ENCODE measurements at places on chromosomes 5 and 9.
A peak's percentile ranks its signal among the peaks of the same experiment; 100 is the strongest.

DNA sequence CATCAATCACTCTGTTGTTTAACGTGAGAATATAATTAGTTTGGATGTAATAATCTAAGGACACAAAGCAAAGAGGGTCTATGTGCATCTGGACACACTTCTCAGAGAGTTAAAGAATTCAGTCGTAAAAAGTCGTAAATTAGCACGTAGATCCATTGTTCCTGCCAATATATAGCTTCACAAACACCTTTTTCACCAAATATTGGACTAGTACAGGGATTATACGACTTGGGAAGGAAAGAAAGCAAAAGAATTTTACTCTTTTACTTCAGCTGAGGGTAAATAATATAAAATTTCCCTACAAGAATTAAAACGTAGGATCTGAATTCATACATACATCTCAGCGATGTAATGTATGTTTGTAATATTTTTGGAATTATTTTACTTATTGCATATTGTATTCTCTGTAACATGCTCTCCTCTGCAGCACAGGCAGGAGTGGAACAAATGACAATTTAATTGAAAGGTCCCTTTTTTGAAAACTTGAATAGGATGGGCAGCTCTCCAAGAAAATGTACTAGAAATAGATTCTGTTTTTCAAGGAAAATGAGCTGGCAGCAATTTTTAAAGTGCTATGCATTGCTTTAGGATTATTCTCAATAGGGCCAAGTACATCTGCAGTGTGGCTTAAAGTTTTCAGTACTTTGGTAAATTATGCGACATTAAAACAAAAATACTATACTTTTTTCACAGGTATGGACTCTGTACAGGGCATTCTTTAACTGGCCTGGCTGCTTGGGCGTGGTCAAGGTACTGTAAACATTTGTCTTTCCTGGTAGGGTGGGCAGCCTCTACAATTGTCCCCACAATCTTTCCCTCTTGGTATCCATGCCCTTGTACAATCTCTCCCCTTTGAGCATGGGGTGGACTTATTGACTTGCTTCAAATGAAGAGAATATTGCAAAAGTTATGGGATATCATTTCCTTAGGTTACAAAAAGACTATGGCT lies 39.7 kb upstream of the HSD17B4 start:
- DNase-seq, result no peak

GRCh38 chr5:135133181-135133580 lies 99.2 kb upstream of the PITX1 start:
- no peak for DNase-seq

DNA sequence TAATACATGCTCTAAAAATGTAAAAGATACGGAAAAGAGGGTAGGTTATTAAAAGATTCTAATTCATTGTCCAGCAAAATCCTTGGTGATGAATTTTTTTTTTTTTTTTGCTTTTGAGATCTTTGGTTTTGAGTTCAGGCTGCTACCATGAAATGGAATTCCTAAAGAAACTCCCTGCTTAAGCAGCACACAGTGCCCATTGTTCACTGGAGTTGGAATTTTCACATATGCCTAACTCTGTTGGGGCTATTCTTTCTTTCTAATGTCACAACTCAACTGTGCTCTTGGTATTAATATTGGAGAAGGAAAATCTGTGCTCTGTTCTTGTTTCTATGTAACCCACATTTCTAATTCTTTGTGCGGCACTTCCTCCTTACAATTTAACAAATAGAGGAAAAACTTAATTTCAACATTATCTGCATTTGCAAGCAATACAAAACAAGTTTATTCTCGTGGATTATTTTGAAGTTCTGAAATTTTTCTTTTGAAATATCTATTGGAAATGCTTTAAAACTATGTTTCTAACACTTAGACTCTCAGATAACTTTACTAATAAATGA lies 21.6 kb downstream of the MATR3 start:
- DNase-seq, result no peak

DNA sequence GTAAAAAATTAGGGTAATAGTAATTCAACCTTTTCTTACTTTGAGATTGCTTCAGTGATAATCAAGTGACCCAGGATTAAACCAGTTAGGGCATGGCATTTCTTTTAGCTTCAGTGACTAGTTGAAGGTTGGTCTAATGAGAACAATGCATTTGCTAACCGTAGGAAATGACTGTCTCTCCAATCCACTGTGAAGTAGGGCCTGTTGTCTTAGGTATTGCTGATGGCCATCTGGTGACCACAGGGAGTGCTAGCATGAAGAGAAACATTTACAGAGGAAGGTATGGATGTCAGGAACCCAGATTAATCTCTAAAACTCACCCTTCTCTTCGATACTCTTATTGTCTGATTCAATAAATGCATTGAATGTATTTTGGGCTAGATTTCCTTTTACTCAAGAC lies 535.9 kb upstream of the SEMA6A start:
- DNase-seq, result no peak

DNA sequence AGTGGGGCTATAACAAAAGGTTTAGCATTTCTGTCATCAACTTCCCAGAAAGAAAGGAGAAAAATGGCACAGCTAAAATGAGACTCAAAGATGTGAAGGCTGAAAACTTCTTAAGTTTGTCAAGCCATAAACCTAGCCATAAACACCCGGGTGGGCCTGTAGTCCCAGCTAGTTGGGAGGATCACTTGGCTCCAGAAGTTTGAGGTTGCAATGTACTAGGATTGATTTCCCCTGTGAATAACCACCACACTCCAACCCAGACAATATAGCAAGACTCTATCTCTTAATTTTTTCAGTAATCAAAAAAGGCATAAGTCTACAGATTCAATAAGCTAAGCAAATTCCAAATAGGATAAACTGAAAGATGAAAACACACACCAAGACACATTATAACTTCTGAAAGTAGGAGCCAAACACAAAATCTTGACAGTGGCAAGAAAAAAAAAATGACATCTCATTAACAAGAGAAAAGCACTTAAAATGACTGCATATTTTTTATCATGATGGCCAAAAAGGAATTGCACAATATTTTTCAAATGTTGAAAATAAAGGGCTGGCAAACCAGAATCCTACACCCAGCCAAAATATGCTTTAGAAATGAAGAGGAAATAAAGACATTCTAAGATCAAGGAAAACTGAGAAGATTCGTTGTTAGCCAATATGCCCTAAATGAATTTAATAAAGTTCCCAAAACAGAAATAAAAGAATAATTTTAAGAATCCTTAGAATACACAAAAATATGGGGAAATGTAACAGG lies 308.4 kb downstream of the BRINP1 start:
- no peak for DNase-seq

- DNase-seq, result no peak
Measured at GRCh38 chr5:175842506-175842905, 28.9 kb upstream of the CPLX2 start.

- no peak for DNase-seq
Measured at GRCh38 chr5:156883316-156883875, 33.3 kb downstream of the PPP1R2B start.

- no peak for DNase-seq
Measured at GRCh38 chr5:38870595-38870994, 24.8 kb downstream of the OSMR start.

GRCh38 chr5:110063640-110064602 lies 374.2 kb downstream of the MAN2A1 start:
- DNase-seq, result no peak

DNA sequence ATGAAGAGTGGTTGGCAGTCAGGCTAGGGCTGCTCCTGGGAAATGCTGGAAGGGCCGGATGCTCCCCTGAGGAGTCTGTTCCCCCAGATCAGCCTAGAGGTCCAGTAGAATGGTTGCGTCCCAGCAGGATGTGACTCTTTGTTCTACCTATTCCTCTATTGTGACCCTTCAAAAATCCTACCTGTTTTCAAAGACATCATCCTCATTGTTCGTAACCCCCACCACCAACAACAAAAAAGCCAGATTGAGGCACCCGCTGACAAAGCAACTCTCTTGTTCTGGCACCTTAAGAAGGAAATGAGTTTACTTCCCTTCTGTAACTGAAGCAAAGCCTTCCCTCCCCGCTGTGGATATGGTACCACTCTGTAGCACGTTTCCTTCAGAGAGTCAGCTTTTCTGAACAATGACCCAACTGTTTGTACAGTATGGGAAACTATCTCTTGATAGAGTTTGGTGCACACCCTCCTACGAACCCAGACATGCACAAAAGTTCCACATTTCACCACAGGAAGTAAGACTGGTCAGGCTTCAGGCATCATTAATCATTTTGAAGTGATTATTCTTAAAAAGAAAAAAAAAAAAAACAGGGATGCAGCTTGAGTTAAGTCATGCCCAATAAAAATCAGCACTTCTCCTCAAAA lies 207.2 kb downstream of the ENC1 start:
- no peak for DNase-seq

- DNase-seq, result no peak
Measured at GRCh38 chr5:86526811-86527348, 90.9 kb upstream of the COX7C start.

DNA sequence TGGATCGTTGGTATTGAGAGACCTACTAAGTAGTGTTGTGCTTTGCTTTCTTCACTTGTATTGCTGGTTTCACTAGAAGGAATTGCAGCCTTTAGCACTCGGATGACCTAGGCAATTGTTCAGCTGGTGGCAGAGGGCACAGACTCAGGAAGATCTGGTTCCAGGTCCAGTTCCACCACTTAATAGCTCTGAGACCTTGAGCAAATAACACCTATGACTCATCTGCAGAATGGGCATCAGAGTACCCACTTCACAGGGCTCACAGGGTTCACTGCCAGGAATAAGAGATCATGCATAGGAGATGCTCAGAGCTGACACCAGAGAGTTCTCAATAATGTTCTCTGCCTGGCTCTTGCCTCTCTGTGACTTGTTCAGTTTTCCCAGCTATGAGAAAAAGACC lies 133.6 kb downstream of the SIL1 start:
- DNase-seq, result no peak

DNA sequence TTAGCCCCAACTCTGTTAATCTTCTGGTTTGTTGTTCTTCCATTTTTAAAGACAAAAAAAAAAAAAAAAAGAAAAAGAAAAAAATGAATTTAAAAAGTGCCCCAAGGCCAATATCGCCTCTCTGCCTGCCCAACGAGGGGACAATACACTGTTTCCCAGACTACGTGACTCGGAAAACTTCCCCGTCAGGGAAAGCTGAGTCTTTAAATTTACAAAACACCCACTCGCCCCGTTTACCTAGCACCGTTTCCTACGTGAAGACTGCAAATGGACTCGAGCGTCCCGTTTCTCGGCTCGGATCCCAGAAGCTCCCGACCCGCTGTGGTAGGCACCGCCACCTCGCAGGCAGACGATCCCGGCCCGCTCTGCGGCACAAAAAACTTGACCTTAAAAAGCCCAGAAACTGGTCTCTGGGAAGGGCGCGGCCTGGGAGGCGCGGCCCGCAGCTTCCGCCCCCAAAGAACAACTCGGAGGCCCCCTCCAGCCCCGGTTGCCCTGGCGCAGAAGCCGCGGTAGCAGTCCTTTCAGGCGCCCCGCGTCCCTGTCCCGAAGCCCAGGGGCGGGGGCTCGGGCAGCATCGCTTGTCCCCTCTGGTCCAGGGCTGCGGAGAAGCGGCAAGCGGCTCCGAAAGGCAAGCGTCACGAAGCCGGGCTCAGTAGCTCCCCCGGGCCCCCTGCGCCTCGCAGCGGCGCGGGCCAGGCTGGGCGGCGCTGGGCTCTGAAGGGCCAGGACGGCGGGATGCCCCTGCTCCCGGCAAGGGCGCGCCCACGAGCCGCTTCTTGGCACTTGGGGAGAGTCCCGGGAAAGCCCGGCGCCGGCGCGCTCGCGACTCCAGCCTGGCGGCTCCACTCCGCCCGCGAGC lies at the start of gene GCNT4:
TSS of gene GCNT4 (minus strand) at position 367 of the 862 bp plus-strand sequence. CDS start 22,521 bp downstream, outside the sequence.
- peak; percentile 53 for DNase-seq

DNA sequence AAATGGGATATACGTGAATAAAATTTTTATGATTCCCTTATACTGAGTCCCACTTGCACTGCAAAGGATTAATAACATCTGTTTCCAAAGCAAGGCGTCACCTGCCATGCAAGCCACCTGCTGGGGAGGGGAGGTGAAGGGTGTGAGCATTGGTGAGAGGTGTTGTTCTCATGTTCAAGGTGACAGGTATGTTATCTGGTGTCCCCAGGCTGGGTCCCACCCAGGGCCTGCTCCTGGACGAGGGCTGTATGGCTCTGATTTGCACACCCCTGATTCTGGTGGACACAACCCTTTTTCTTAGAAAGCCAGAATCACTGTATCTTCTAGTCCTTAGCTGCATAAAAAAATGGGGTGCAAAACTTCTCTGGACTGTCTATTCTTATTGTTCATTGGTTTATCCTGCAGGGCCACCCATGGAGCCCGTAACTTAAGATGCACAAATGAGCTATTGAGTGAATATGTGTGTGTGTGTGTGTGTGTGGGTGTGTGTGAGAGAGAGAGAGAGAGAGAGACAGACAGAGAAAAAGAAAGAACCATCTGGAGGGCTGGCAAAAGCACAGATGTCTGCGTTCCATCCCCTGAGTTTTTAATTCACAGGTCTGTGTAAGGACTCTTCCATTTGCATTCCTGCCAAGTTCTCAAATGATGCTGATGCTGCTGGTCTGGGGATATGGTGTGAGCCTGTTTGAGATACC lies 53.7 kb downstream of the SYK start:
- DNase-seq, result no peak

GRCh38 chr9:20619487-20620200 lies 2.7 kb downstream of the MLLT3 start:
- DNase-seq, result no peak

DNA sequence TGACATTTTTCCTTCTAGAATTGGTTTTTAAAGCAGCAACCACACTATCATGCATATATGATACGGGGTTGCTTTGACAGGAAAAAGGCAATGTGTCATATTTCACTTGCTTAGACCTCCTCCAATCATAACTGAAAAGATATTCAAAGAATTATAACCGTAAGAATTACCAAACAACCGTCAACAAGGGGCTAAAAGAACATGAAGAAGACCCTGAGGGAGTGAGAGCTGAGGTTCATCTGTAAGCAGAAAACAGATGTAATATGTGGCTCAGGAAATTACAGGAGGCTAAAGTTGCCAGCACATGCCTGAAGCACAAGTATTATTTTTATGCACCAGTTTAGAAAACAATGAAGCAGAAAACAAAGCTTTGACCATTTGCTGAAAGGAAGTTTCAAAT lies 78.9 kb downstream of the APBA1 start:
- no peak for DNase-seq

GRCh38 chr9:4111233-4112008 lies 188.4 kb downstream of the GLIS3 start:
- DNase-seq, result no peak

DNA sequence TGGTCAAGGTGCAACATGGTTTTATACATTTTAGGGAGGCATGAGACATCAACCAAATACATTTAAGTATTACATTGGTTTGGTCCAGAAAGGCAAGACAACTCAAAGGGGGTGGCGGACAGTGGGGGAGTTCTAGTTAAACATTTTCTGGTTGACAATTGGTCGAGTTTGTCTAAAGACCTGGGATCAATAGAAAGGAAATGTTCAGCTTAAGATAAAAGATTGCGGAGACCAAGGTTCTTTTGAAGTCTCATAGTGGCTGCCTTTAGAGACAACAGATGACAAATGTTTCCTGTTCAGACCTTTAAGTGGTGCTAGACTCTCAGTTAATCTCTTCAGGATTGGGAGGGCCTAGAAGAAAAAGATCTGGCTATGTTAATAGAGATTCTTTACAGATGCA lies 47.7 kb upstream of the TTC39B start:
- no peak for DNase-seq
